ENCODE measurements at places on chromosomes 1 and 21.

- DNase-seq: no peak
These were observed 82.8 kb downstream of the GLIS1 start for GRCh38 chr1:53655931-53656746.

- DNase-seq: no peak
These were observed 9.5 kb downstream of the MTHFR start for GRCh38 chr1:11796036-11796828.

- DNase-seq: no peak
These were observed 26.6 kb downstream of the DDAH1 start for GRCh38 chr1:85438353-85438752.

DNA sequence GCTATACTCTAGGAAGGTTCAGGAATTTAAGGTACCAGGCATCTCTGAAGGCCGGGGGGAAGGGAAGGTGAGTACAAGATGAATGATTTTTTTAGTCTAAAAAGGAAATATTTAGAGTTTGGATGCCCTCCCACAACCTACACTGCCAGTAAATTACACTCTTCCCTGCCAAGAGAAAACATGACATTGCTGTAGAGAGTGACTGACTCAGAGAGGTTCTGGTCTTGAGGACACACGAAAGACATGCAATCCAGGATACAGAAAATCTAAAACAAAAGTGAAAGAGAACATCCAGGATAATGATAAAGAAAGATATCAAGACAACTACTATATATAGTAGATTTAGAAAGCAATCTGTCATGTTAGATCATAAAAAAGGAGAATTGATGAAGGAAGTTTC is 200.5 kb downstream of the TYW3 start:
- DNase-seq: no peak

DNA sequence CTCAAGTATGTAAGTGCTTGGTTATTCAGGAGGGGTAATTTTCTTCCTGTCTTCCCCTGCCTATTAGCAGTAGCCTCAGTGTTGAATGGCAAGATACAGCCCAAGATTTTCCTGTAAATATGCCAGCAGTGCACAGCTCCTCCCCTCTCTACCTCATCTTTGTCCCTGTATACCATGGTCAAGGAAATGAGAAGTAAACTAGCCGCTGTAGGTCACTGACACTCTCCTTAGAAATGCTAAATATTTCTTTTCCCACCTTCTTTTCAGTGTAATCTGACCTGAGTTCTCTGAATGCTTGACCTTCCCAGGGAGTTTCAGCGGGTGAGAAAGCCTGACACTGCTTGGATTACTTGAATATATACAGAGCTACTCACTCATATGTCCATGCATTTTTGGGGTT is 84.1 kb upstream of the ZNF326 start:
- DNase-seq: no peak

DNA sequence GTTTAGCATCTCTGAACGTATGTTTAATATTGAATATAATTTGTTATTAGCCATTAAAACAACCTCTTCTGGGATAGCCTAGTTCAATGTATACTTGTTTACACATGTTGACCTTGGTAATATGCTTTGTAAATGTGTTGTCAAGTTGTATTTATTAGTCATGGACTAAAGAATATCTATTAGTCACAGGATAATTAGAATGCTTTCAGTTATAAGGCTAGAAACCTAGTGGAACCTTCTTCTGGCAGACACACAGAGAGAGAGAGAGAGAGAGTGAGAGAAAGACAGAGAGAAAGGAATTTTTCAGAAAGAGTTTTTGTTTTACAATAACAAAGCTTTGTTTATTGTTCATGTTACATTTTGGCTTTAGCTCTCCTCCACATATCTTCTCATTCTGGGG is 181.1 kb upstream of the APP start:
- no peak for DNase-seq

DNA sequence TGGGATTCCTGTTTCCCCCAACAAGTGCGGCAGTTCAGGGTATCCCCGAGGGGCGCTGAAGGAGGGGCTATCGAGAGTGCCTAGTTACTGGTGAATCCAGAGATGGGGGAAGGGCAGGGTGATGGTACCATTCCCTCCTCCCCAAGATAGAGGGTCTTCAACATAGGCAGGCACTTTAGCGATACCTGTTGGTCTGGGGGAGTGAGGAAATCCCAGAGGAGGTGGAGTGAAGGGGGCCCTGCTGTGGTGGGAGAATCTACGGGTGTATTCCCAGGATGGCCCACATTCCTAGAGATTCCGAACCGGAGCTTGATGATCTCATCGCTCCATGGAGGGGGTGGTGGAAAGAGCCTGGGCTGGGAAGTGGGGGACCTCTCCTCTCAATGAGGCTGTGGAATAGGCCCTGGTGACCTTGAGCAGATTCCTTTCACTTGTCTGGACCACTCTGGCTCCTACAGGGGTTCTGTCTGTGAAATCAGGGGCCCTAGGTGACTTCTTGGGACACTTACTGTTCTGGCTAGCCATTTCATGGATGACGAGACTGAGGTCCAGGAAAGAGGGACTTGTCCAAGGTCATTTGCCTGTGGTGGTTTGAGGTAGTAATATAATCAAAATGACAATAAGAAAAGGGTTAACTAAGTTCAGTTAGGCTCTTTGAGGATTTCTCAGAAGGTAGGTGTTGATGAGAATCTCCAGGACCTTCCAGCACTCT is 52.7 kb upstream of the SYNC start:
- no peak for DNase-seq

DNA sequence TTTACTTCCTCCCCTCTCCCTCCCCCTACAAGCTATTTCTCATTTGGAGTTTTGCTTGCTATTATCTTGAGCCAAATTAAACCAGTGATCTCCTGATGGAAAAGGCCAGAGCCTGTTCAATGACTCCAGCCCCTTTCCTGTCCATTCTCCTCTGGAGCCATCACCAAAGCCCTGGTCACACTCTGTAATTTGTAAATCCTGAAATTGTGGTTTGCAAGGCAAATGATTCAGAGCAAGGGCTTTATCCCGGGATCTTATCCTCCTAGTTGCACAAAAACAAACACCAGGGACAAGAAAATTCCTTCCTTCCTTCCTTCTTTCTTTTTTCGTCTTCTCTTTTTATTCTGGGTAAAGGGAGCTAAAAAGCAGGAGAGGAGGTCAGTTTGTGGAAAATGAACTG is 366.1 kb upstream of the ST6GALNAC5 start:
- no peak for DNase-seq

DNA sequence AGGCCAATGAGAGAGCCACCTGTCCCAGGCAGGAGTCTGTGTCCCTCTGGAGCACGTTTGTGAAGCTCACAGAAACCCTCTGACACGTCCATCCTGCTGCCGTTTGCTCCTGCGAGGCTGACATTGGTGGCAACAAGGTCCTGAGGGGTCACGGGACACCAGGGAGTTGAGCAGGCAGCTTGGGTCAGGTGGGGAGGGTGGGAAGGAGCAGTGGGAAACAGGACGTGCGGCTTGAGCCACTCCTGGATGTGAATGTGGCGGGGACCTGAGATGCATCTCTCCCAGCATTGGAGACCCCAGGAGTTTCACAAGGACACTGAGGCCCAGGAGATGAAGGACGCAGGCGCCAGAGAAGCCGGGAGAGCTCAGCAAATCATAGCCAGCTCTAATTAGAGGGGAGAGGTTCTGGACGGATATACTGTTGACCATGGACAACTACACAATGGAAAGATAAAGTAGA is 149.0 kb downstream of the PEX14 start:
- no peak for DNase-seq

- no peak for DNase-seq
These were observed 1.7 kb upstream of the NECTIN4 start for GRCh38 chr1:161091093-161091492.

DNA sequence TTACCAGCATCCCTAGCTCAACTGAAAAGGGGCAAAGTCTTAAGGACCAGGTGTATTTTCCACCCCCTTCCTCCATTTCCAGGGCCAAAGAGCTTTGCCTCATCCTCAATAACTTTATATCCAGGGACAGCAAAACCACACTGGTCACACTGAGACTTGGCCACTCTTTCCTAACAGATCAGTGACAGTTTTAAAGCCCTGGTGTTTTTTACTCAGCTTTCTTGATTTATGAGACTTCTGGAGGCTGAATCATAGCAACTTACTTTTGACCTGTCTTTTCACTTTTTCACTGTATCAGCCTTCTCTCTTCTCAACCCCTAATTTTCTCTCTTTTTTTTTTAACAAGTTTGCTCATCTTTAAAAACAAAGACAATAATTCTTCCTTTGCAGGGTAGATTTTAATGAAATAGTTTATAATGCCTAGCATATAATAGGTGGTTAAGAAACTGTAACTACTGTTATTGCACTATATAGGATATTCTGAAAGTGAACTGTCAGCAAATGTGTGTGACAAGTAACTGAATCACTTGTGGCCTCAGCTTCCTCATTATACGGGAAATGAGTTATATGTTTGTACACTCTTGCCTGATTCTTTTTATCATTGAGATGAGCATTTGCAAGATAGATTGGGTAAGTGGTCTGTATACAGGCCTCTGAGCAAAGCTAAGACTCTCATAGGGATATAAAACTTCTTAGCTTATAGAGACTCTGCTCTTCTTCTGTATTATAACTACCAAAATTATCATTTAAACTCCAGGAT is 19.7 kb upstream of the DYNLT5 start:
- DNase-seq: peak; percentile 71

All from NB4 (cell line).